Fibroblast of skin of scalp (primary cell): ENCODE measurements at places on chromosomes 11 and 22.

DNA sequence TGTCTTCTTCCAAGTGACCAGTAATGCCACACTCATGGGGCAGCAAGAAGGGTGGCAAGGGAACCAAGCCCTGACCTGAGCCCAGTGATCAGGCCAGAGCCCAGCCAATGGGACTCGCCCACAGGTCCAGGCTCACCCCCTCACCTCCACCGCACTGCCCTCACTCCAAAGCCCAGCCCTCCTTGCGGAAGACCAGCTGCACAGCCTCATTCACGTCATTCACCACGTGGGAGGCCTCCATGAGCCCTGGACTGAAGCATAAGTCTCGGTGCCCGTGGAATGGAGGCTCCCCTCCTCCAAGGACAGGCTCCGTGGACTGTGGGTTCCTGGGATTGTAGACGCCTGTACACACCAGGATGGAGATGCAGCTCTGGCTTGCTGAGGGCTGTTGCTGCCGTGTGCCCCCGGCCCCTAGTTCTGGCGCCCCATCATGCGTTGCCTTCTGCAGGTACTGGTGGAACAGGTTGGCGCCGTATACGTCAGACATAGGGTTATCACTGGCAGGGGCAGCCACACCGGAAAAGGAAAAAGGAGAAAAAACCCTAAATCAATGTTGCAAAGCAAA is 16.8 kb upstream of the TMEM121B start:
- DNase-seq: no peak

DNA sequence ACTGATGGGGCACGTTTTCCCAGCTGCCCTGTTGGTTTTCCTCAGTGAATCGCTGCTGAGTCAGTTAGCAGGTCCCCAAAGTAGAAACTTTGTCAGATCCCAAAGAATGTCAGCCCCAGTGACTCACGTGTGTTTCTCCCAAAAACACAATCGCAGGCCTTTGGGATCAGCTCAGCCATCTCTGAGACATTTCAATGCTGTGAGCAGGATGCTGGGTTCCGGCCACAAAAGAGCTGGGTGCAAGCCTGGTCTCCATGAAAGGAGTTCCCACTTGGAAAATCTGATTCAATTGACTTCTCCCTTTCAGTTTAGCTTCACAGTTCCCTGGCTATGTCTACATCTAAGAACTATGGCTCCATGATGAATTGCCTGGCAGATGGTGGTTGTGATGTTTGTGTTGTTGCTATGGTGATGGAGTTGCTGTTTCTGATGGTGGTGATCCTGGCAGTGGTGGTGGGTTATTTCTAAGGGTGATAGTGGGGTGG is 28.0 kb downstream of the MYEOV start:
- peak; percentile 97 for DNase-seq

GRCh38 chr11:61509043-61510029 is 787 bp downstream of the LRRC10B start:
- DNase-seq: peak; percentile 79

DNA sequence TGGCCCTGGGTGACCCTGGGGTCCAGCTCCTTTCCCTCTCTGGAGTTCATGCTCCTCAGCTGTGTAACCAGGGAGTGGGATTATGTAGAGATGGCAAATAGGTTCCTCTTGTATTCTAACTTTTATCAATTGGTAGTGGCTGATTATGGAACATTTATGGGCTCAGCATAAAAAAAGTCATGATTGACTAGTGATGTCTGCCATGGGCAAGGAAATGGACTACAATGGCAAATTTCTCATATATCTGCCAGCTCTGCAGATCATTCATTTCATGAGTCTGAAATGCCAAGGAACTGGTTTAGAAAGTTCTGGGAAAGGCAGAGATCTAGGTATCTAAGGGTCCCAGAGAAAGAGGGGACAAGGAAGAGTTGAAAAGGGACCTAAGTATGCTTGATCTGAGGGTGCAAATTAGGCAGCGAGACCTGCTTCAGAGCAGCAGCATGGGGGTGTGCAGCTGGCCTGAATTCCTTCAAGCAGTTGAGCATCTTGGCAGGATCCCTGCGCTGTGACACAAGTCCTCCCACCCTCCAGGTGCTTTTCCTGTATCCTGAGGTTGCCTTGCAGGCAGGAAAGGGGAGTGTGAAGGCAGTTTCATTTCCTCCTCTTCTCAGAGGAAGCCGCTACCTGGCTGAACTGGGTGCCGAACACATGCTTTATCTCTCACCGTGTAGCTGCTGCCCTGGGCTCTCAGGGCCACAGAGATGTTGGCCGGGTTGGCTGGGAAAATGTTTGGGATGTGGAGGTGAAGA is 10.4 kb downstream of the SLC15A3 start:
- DNase-seq: no peak

GRCh38 chr11:30260813-30261212 is 30.0 kb downstream of the FSHB start:
- no peak for DNase-seq

- DNase-seq: no peak
These were observed 82.2 kb downstream of the FCHSD2 start for GRCh38 chr11:73059915-73060314.

- no peak for DNase-seq
These were observed 166.0 kb downstream of the KIRREL3 start for GRCh38 chr11:126834573-126834972.

GRCh38 chr11:132028380-132029240 is 658.2 kb downstream of the NTM start:
- DNase-seq: peak; percentile 65

DNA sequence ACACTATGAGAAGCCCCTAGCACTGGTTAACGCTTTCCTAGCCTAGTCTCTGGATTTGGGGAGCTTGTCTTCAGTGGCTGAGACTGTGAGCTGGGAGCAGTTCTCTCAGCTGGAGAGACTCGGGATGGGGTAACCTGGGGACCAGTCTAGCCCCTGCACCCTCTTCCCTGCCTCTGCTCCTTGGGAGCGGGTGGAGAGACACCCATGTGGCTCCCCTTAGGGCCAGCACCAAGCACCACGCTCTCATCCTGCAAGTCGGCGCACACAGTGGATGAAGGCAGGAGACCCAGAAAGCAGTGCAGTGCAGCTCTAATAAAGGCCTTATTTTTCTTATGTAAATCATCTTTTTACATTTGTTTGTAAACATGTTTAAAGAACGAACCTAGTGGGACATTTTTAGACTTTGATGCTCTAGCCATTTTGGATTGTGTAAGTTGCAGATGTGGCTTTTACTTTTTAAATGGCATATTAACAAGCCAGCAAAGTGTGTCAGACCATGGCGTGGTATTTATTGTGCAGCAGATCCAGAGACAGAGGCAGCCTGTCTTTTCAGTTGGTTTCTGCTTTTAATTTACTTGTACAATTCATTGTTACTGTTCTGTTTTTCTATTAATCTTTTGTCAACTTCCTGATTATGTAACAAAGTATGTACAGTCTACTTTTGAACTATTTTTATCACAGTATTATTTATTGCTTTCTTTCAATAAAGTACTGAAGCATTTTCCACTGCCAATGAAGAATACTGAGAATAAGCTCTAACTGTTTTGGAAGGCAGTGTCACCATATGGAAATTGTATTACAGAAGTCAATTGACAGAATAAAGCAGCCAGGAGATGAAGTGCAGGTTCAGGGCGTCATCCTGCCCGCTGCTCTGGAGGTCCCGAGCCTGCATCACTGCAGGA is 14.4 kb upstream of the CTTN start:
- no peak for DNase-seq

DNA sequence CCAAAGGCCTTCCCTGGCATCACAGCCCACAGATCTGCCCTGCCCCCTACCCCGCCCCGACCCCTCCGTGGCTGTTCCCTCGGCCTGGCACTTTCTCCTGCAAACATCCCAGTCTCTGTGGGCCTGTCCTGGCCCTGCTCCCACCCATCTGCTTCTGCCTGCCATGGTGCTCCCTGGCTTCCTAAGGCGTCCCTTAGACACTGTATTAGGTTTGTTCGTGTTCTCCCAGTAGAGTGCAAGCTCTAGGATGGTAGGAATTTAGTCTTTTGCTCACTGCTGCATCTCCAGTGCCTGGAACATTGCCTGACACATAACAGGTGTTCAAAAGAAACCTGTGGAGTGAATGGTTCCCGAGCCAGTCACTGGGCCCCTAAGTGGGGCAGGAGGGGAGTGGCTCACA is 69.6 kb upstream of the PITPNB start:
- DNase-seq: no peak

- DNase-seq: no peak
These were observed 4.7 kb downstream of the DGCR8 start for GRCh38 chr22:20084547-20085413.

DNA sequence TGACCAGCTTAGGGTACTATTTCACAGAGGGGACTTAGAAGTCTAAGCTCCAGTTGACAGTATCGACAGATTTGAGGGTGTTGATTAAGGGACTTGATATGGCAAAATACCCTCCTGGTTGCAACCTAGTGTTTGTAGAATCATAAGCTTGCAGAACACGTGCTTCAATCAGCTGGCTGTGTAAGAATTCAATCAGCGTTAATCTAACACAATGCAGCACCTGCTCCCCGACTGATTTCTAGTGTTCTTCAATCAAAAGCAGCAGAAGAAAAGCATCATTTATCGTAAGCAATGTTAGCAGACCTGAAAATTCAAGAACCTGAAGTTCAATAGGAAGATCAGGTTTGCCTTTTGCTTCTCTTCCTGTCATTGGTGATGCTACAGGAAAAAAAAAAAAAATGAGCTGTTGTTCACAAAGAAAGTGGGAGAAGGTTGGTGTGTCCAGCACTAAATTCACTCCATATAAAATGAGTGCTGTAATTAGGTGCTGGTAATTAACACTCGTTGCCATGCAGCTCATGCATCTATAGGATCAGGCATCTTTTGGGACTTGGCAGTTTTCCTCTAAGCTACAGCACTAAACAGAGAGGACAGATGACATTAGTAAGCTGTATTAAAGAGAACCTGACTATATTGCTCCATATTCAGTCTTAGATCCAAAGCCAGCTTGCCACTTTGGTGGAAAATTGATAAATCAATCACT is 840.3 kb downstream of the OPCML start:
- no peak for DNase-seq

- no peak for DNase-seq
These were observed 147.5 kb downstream of the DSCAML1 start for GRCh38 chr11:117649296-117650055.

DNA sequence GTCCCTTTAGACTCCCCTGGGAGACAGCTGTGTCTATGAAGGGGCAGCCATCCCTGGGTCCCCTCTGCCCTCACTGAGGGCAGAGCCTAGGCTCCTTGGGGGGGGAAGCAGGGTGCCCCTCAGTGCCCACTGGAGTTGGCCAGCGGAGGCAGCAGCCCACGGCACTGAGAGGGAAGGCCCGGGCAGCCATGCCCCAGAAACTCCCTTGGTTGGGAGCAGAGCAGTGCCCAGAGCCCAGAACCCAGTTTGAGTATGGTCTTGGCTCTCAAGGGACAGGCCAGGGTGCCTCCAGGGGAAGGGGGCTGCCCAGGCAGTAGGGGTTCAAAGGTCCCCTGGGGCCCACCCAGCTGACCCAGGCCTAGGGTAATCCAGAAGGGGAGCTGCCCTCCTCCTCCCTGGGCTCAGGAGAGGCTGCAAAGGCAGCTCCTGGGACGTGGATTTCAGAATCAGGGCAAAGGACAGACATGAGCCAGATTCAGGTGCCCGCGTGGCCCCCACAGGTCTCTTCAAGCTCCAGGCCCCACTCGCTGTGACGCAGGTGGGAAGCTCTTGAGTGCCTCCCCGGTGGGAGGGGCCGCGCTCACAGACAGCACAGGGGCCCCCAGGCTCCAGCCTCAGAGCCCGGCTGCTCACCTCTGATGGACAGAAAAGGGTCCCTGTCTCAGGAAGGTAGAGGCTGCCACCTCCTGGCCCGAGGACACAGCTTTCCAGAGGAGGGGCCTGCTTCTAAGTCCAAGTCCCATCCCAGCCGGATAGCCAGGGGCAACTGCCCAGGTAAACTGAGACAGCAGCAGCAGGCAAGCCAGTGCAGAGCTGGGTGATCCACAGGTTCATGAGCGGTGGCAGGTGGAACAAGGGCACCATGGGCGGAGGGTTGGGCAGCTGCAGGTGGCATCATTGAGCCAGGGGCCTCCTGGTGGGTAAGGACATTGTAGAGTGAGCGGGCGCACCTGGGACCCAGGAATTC is 2.6 kb downstream of the C11orf21 start:
- DNase-seq: no peak

- peak; percentile 86 for DNase-seq
These were observed 386.3 kb downstream of the AASDHPPT start for GRCh38 chr11:106463796-106464201.

DNA sequence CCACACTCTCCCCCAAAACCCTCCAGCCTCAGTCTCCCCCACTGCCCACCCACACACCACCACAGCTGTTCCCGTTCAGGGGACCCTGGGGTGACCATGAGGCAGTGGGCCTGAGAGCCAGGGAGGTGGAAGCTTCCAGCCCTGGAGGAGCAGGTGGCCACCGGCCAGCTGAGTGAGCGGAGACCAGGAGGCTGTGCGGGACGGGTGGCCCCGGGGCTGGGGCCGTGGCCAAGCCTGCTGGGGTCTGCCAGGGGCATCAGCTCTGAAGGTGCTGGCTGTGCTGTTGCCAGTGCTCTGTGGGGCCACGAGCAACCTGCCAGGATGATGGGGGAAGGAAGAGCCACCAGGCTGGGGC is 26.0 kb downstream of the OSBPL5 start:
- DNase-seq: no peak

DNA sequence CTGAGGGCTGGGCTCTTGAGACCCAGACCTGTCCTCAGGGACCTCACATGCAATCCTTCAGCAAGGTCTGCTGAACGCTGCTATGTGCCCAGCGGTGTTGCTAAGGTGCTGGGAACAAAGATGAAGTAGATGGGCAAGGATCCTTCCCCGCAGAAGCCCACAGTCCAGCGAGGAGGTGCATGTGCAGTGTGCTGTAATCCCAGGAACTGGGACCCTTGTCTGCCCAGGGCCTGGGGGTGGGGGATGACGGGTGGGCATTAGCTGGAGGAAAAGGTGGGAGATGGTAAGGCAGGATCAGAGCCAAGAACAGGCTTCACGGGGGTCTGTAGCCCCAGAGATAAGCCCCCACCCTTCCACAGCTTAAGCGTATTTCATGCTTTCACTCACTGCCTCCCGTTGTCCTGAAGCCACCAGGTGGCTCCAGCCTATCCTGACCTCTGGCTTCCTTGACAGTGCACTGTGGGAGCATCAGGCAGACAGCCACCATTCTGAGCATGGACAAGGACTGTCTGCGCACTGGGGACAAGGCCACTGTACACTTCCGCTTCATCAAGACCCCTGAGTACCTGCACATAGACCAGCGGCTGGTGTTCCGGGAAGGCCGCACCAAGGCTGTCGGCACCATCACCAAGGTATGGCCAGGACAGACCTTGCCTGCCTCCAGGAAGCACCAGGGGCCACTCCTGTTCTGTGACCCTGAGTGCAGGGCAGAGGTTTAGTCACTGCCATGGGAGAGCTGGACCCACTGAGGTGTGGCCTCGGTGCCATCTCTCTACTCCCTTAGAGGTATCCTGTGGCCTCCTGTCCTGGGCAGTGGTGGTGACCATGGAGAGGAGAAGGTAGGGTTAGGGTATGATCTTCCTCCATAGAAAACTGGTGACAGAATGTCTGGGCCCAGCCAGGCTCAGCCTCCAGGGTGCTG is 22.0 kb downstream of the GTPBP1 start:
- no peak for DNase-seq
